ENCODE measurements at places on chromosomes 1 and 21. TPM values are rescaled to one million over a fixed set of nuclear protein-coding genes. Genes with fewer than 3 reads are reported as not detected.

CNTN2 gene
- 17.5 TPM for total RNA-seq

ALX3 gene
- 0.41 TPM for total RNA-seq

PLA2G2C gene
- not detected for total RNA-seq

GRCh38 chr1:160681066-160681890 lies 30.3 kb downstream of the CD48 start:
- DNase-seq: no peak

DNA sequence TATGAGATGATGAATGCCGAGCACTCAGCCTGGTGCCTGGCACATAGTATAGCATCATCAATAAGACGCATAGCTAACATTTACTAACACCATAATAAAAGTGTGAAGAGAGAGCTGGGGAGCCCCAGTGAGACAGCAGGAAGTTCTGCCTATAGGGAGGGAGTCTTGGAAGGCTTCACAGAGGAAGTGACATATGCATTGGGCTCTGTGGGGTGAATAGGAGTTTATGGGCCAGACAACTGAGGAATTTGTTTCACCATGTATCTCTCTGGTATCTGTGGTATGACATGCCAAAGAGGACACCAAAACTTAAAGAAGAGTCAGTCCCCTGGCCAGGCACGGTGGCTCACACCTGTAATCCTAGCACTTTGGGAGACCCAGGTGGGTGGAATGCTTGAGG lies 118.3 kb upstream of the TMEM51 start:
- no peak for DNase-seq

DNA sequence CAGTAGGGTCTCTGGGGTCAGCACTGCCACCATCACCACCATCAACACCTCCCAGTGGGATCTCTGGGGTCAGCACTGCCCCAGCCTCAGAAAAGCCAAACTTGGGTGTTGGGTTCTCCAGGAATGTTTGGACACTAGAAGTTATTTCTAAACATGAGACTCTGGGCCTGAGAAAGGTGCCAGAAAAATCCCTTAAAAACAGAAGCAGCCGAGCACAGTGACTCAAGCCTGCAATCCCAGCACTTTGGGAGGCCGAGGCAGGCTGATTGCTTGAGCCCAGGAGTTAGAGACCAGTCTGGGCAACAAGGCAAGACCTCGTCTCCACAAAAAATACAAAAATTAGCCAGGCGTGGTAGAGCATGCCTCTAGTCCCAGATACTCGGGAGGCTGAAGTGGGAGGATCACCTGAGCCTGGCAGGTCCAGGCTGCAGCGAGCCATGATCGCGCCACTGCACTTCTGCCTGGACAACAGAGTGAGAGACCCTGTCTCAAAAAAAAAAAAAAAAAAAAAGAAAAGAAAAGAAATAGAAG lies 470 bp downstream of the PTAFR start:
- DNase-seq: no peak

GRCh38 chr21:42231756-42232155 lies 12.8 kb downstream of the ABCG1 start:
- DNase-seq: no peak
